ENCODE measurements at places on chromosomes 6 and 20. TPM values are rescaled to one million over a fixed set of nuclear protein-coding genes. Genes with fewer than 3 reads are reported as not detected.

Gene ROMO1
- 120 TPM for total RNA-seq

Gene TMEM170B
- total RNA-seq = 5.6 TPM

Gene PLTP
- 30.0 TPM for total RNA-seq

Gene SRF
- total RNA-seq = 49.8 TPM

All from heart left ventricle (tissue), 16 donors.